ENCODE measurements at places on chromosomes 16 and 17. TPM values are rescaled to one million over a fixed set of nuclear protein-coding genes. Genes with fewer than 3 reads are reported as not detected.

The PABPN1L gene
- not detected for total RNA-seq

The PPP1R1B gene
- total RNA-seq = 0.75 TPM

The GNGT2 gene
- not detected for total RNA-seq

The CD300A gene
- not detected for total RNA-seq

The KCNH6 gene
- total RNA-seq = not detected

The CEP295NL gene
- total RNA-seq = 0.67 TPM

The LPCAT2 gene
- 17.4 TPM for total RNA-seq

The TBC1D16 gene
- total RNA-seq = 72.7 TPM

The TOX3 gene
- total RNA-seq = not detected

- no peaks in the 10 kb centered on the region for H3K27me3 ChIP-seq
- peaks cover 11% of the 10 kb centered on the region for H3K36me3 ChIP-seq
- DNase-seq = no peak
- peak overlapping the region; percentile 2 for H3K27ac ChIP-seq
- H3K4me1 ChIP-seq = peaks cover 8% of the 10 kb centered on the region
- no peak overlapping the region for H3K4me3 ChIP-seq
Measured at GRCh38 chr16:53465606-53466280, 31.5 kb downstream of the RBL2 start.

DNA sequence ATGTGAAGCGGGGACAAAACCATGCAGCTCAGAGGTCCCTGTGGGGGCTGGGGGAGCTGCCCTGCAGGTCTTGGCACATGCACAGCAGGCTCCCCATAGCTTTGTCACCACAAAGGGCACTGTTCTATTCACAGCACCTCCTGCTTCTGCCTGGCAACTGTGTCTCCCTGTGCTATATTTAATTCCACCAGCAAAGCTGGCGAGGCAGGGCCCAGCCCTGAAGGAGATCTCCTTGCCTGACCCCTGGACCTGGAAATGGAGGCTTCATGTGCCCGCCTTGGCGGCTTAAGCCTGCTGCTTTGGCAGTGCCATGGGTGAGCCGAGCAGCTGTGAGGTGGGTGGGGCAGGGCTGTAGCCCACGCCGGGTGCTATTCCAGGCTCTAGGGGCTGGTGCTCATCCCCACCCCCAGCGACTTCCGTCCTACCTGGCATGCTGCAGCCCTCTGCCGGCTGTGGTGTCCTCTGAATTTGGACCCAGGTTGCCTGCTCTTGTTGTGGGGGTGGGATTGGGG lies 6.8 kb downstream of the LDHD start:
- H3K4me3 ChIP-seq = no peak overlapping the region
- no peak for DNase-seq
- H3K27ac ChIP-seq = peak overlapping the region; percentile 95
- peaks cover 32% of the 10 kb centered on the region for H3K4me1 ChIP-seq
- no peaks in the 10 kb centered on the region for H3K27me3 ChIP-seq
- H3K36me3 ChIP-seq = no peaks in the 10 kb centered on the region

- H3K27ac ChIP-seq = no peak overlapping the region
- peaks cover 72% of the 10 kb centered on the region for H3K27me3 ChIP-seq
- H3K36me3 ChIP-seq = no peaks in the 10 kb centered on the region
- no peak overlapping the region for H3K4me3 ChIP-seq
Measured at GRCh38 chr17:45790296-45790922, 6.3 kb downstream of the CRHR1 start.

DNA sequence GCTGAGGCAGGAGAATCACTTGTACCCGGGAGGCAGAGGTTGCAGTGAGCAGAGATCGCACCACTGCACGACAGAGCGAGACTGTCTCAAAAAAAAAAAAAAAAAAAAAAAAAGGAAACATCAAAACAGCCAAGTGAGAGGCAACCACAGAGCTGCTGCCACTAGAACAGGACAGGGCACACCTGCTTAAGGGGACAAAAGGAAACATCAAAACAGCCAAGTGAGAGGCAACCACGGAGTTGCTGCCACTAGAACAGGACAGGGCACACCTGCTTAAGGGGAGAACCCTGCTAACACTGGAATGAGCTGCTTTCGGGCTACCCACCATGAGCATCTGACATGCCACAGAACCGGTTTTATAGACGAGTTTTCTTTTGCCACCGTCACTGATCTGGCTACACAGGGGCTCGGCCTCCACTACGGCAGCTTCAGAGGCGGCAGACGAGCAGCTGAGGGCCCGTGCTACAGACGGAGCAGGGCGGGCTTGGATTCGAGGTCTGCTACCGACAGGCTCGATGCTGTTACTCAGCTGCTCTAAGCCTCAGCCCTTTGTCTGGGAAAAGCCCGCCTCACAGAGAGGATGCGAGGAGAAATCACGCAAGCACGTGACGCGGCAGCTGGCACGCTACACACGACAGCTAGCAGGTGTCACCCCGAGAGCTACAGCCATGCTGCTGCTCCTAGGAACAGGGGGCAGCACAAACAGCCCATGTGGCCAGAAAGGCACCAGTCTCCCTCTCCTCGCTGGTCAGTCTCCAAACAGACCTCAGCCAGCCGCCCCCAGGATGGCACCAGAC lies 2.0 kb downstream of the P4HB start:
- H3K27me3 ChIP-seq = no peaks in the 10 kb centered on the region
- H3K36me3 ChIP-seq = peaks cover 17% of the 10 kb centered on the region
- H3K4me3 ChIP-seq = peak overlapping the region; percentile 83
- H3K27ac ChIP-seq = peak overlapping the region; percentile 79

DNA sequence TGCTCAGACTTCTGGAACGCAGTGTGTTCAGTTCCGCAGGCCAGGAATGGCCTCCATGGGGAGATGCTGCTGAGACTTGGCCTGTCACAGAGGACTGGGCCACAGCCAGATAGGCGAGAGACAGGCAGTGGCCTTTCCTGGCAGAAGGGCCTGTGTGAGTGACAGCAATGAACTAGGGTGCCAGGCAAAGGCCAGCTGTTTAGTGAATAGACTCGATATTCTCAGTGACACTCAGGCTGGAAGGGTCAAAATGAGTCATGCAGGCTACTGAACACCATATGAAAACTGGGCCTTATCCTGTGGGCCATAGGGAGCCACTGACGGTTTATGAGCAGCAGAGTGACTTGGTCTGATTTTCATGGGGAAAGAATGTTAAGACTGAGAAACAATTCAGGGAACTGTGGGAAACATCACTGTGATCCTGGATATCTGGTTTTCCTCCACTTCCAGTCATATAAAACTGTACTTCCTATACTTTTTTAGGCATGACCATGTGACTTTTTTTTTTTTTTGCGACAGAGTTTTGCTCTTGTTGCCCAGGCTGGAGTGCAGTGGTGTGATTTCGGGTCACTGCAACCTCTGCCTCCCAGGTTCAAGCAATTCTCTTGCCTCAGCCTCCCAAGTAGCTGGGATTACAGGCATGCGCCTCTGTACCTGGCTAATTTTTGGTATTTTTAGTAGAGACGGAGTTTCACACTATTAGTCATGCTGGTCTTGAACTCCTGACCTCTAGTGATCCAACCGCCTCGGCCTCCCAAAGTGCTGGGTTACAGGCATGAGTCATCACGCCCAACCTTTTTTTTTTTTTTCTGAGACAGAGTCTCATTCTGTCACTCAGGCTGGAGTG lies 5.2 kb upstream of the NUBP1 start:
- DNase-seq = peak; percentile 27
- no peaks in the 10 kb centered on the region for H3K36me3 ChIP-seq
- peaks cover 23% of the 10 kb centered on the region for H3K4me1 ChIP-seq
- peak overlapping the region; percentile 74 for H3K27ac ChIP-seq
- no peak overlapping the region for H3K4me3 ChIP-seq
- no peaks in the 10 kb centered on the region for H3K27me3 ChIP-seq

- H3K27me3 ChIP-seq = no peaks in the 10 kb centered on the region
- H3K36me3 ChIP-seq = no peaks in the 10 kb centered on the region
- H3K4me1 ChIP-seq = peaks cover 12% of the 10 kb centered on the region
- H3K27ac ChIP-seq = no peak overlapping the region
- DNase-seq = no peak
Measured at GRCh38 chr17:31314782-31315100, 887 bp upstream of the EVI2B start.

- no peak overlapping the region for H3K4me3 ChIP-seq
- H3K27me3 ChIP-seq = peaks cover 3% of the 10 kb centered on the region
- peak; percentile 86 for DNase-seq
- no peaks in the 10 kb centered on the region for H3K36me3 ChIP-seq
- H3K27ac ChIP-seq = no peak overlapping the region
Measured at GRCh38 chr17:45231481-45232116, 9.9 kb downstream of the FMNL1 start.

- no peak overlapping the region for H3K4me3 ChIP-seq
- no peaks in the 10 kb centered on the region for H3K36me3 ChIP-seq
- DNase-seq = peak; percentile 83
- peaks cover 20% of the 10 kb centered on the region for H3K27me3 ChIP-seq
- H3K27ac ChIP-seq = no peak overlapping the region
Measured at GRCh38 chr16:2962334-2963073, 1.6 kb upstream of the KREMEN2 start.

GRCh38 chr16:15606518-15607220 lies 36.3 kb downstream of the MARF1 start:
- H3K4me3 ChIP-seq = no peak overlapping the region
- no peak for DNase-seq

- peaks cover 23% of the 10 kb centered on the region for H3K27me3 ChIP-seq
- H3K36me3 ChIP-seq = no peaks in the 10 kb centered on the region
- peaks cover 25% of the 10 kb centered on the region for H3K4me1 ChIP-seq
Measured at GRCh38 chr16:85309656-85310587, 197.7 kb upstream of the CIBAR2 start.

DNA sequence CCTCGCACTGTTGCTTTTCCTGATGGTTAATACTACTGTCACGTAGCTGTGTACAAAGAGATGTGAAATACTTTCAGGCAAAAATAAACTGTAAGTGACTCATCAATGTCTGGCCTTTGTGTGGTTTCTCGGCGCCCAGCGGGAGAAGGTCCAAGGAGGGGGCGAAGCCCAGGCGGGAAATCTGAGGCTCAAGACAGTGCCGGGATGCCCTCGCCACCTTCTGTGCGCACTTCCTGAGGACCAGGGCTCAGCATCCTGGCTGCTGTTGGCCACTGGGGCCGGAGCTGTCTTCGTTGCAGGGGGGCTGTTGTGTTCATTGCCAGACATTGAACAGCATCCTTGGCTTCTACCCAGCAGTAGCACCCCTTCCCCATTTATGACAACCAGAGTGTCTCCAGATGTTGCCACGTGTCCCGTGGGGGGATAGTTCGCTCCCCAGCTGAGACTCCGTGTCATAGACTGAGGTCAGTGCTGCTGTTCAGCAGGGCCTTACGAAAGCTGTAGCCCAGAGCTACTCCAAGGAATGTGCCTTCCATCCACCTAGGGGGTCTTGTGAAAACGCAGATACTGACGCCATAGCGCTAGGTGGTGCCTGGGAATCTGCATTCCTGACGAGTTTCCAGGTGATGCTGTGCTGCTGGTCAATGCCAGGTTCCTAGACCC lies 67.3 kb upstream of the PLCG2 start:
- peak overlapping the region; percentile 89 for H3K27ac ChIP-seq
- peaks cover 35% of the 10 kb centered on the region for H3K4me1 ChIP-seq
- no peaks in the 10 kb centered on the region for H3K27me3 ChIP-seq
- peak overlapping the region; percentile 5 for H3K4me3 ChIP-seq

GRCh38 chr16:78686601-78687000 lies 587.1 kb downstream of the WWOX start:
- no peak for DNase-seq
- H3K27me3 ChIP-seq = no peaks in the 10 kb centered on the region
- H3K36me3 ChIP-seq = no peaks in the 10 kb centered on the region

DNA sequence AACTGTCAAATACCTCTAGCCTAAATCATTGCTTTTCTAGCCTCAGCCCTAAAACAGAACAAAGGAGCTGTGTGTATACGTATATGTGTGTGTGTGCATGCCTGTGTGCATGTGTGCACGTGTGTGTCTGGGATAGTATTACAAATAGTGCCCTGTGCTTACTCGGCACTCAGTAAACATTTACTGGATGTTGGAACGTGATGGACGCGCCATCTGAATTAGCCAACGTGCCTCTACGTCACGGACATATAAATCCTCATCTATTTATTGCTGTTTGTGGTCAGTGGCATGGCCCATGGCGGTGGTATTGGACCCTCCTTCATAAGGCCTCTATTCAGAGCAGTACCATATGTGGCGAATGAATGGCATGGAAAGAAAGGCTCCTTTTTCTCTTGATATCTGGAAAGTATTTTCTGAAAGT lies 37.5 kb downstream of the WWP2 start:
- DNase-seq = no peak
- peaks cover 15% of the 10 kb centered on the region for H3K4me1 ChIP-seq
- H3K4me3 ChIP-seq = no peak overlapping the region
- peaks cover 2% of the 10 kb centered on the region for H3K36me3 ChIP-seq
- H3K27me3 ChIP-seq = no peaks in the 10 kb centered on the region

GRCh38 chr17:49193513-49194296 lies 16.7 kb downstream of the GNGT2 start:
- H3K4me1 ChIP-seq = peaks cover 16% of the 10 kb centered on the region
- H3K4me3 ChIP-seq = peak overlapping the region; percentile 86
- no peaks in the 10 kb centered on the region for H3K36me3 ChIP-seq
- H3K27ac ChIP-seq = peak overlapping the region; percentile 99
- no peak for DNase-seq

DNA sequence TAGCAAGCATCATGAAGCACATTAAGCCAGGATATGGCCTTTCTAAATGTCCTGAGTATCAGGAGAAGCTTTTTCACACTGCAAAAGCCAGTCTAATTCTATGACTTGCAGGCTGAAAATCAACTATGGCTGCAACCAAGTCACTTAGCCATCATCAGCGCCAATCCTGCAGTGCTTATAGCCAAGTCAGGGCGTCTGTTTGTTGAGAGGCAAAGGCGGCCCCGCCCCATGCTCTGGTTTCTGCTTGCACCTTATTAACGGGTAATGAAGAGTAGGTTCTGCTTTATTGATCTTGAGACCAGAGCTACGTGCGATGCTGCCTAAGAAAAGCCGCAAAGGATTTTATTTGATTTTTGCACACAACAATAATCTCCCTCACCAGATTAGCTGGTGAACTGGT lies 88.4 kb downstream of the CDH13 start:
- no peak overlapping the region for H3K4me3 ChIP-seq
- no peak for DNase-seq
- no peaks in the 10 kb centered on the region for H3K36me3 ChIP-seq
- no peaks in the 10 kb centered on the region for H3K4me1 ChIP-seq

DNA sequence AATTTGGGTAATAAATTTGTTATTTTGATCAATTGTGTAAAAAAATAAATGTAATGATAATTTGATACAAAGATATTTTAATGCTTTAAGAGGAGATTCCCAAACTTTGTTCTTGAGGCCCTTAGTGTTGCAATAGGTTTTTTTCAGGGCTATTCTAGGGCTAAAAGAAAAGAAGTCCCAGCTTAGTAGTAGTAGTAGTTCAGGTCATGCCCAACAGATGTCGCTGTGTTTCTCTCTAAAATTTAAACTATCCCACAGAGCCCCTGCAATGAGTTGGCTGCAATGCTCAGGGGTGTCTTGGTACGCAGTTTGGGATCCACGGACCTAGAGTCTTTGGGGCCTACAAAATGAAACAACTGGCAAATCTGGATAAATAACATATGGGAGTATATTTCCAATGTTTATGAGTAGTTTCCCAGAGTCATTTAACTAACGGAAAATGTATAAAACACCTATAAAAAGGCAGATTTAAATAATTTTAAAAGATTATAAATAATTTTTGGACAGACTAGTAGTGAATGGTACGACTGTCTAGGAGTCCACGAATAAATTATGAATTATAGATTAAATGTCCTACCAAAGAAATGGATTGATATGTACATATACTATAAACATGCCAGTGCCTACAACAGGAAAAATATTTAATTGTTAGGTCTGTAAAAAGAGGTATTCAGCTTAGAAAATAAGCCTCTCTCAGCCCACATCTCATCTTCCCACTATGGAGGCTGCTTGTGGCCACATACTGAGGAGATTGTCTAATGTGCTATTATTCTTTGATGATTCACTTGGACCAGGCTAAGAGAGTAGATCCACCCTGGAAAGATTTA lies 228.5 kb upstream of the PMFBP1 start:
- H3K4me1 ChIP-seq = peaks cover 7% of the 10 kb centered on the region
- H3K4me3 ChIP-seq = no peak overlapping the region
- H3K36me3 ChIP-seq = peaks cover 1% of the 10 kb centered on the region
- H3K27ac ChIP-seq = peak overlapping the region; percentile 42
- no peaks in the 10 kb centered on the region for H3K27me3 ChIP-seq
- DNase-seq = no peak

Data from chondrocyte (in vitro differentiated cells).